ENCODE measurements at places on chromosomes 16 and 17.

DNA sequence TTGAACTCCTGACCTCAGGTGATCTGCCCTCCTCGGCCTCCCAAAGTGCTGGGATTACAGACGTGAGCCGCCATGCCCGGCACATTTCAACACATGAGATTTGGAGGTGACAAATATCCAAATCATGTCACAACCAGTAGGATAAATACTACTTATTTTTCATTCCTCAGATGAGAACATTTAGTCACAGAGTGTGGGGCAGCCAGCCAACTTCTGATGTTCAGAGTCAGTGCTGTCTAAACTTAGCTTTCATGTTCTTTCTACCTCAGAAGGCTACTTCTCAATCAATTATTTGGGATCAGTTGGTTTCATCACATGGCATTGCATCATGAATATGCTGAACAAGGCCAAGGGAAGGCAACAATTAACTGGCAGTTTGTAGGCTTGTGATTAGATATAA is 134.5 kb downstream of the CDH13 start:
- DNase-seq, result no peak

DNA sequence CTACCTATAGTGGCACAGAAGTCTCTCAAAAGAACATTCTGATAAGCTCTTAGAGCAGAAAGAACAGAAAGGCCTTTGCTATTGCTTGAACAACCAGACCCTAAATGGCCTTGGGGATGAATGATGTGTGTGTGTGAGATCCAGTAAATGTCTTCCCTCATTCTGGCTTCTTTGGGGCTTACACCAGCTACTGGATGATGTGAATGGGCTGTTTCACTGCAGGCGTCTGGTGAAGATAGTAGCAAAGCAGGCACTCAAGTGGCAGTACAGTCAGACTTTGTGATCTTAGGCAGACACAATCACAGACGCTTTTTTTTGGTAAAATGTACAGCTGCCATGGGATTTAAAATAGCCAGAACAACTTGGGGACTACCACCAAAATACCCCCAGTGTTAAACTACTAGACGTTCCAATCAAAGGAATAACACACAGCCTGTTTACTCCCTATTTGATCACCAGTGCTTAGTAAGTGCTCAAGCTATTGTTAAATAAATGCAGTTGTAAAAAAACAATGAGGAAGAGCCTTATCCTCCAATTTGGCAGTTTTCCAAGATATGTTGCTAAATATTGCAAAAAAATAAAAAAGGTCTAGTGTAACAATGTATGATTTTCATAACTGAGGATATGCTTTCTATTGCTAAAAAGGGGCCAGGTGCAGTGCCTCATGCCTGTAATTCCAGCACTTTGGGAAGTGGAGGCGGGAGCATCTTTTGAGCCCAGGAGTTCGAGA is 17.9 kb downstream of the NDUFAB1 start:
- DNase-seq, result no peak

DNA sequence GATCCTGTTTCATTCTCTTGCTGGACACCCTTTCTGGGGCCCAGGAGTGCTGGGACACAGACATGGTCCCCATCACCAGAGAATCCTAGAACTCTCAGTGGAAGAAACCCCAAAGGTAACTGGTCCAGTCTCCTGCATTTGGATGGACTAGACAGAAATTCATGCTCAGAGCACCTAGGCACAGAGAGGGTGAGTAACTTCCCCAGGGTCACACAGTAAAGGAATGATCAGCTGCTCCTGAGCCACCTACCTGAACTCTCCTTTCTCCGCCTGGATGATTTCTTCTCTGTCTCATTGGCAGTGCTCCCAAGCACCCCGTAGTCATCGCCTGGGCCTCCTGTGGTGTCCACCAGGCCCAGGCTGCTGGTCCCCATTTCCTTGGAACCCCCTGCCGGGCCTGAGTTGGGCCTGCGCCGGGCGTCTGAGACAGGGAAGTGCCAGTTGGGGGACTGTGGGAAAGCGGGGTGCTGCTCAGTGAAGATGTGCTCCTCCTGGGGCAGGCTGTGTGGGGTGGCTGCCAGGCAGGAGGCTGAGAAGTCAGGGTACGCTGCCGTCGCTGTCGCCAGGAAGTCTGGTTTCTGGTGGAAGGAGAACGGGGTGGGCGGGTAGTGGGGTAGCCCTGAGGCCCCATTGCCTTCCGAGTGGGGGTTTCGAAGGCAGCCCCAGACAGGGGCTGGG is 767 bp downstream of the MEOX1 start:
- no peak for DNase-seq

GRCh38 chr17:51992864-51993416 is 165.6 kb downstream of the CA10 start:
- DNase-seq, result no peak

DNA sequence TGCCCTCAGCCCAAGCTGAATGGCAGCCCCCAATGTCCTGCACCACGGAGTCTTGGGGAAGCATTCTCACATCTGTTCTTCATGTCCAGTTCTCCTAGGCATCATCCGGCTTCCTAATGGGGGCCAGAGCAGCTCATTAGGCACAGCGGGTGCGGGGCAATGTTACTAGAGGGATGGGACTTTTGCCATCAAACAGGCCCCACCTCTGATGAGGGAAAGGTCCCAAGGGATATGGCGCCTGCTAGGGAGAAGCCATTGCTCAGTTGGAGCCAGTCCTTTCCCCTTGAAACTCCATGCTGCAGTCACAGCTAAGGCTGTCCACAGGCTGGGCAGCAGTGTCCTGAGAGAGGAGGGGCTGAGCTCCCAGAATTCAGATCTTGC is 1.7 kb upstream of the DPH1 start:
- DNase-seq, result no peak

DNA sequence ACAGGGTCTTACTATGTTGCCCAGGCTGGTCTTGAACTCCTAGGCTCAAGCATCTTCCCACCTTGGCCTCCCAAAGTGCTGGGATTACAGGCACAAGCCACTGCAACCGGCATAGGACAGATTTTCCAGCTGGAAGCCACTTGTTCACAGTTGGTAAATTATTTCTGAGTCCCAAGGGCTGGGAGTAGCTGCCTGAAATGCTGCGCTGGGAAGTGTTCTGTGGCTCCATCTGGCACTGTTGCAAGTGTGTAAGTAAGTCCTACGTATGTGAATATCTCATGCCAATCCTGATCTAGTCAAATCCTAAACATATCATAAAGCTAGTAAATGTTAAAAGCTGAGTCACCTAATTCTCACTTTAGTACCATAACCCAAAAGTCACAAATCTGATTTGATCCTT is 48.1 kb downstream of the YWHAE start:
- DNase-seq, result no peak

- no peak for DNase-seq
Observed at GRCh38 chr17:59365383-59365981, 34.0 kb downstream of the YPEL2 start.

DNA sequence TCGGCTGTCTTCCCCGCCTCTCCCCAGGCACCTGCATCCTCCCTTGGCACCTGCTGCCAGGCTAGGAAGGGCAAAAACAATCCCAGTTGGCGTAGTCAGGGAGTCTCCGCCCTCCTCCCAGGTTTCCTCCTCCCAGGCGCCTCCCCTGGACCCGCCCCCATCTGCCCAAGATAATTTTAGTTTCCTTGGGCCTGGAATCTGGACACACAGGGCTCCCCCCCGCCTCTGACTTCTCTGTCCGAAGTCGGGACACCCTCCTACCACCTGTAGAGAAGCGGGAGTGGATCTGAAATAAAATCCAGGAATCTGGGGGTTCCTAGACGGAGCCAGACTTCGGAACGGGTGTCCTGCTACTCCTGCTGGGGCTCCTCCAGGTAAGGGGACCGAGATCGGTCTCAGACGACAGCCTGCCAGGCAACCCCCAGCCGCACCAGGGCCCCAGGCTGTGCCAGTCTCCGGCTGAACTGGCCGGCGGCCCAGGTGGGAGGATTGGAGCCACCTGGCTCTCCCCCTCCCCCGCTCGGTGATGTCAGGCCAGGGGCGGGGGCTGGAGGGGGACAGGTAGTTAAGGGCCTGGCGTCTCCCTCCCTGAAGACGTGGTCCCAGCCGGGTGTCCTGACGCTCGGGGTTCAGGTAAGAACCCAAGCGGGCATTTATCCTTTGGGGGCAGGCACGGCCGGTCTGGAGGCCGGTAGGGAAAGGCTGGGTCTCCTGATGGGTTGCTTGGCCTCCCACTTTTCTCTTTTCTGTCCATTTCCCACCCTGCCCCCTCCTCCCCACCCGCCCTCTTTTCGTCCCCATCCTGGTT is at the start of gene GRB7:
Gene GRB7, plus strand, starts transcription at position 179 of the 808 bp plus-strand sequence. CDS start 4,364 bp downstream, outside the sequence.
- DNase-seq, result no peak

GRCh38 chr16:71896764-71897368 is 1.5 kb downstream of the IST1 start:
- DNase-seq, result no peak

- no peak for DNase-seq
Observed at GRCh38 chr17:27531469-27531961, 75.3 kb downstream of the KSR1 start.

DNA sequence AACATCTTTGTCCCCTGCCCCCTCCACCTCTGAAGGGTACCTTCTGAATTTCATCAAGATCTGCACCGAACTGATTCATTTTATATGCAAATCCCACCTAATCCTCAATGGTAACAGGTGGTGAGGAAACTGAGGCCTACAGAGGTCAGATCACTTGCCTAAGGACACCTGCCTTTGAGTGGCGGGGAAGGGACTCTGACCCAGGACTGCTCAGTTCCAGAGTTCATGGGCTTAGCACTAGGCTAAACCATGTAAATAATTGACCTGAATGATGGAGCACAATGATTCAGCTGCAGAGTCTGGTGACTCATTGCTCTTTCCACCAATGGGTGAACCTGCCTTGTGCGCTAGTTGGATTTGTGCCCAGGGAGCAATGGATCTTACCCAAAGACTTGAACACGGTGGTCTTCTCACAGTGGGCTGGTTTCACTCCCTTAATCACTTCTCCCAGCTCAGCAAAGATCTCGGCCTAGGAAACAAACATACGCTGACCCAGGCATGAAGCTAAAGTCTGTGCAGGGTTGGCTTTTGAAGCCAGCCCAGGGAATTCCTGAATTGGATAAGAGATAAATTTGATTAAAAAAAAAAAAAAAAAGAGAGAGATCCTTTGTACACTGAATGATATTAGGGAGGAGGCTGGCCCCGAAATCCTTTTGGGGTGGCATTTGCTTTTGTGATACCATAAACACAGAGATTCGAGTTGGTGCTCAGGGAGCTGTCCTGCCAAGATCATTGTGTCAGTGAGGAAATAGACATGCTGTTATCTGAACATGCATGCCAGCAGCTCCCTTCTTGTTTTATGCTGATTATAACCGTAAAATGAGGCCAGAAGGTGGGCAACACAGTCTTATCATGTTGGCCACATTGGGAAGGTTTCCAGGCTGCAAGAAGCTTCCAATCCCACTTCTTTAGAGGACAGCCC is 17.0 kb downstream of the CRYM start:
- DNase-seq, result no peak

DNA sequence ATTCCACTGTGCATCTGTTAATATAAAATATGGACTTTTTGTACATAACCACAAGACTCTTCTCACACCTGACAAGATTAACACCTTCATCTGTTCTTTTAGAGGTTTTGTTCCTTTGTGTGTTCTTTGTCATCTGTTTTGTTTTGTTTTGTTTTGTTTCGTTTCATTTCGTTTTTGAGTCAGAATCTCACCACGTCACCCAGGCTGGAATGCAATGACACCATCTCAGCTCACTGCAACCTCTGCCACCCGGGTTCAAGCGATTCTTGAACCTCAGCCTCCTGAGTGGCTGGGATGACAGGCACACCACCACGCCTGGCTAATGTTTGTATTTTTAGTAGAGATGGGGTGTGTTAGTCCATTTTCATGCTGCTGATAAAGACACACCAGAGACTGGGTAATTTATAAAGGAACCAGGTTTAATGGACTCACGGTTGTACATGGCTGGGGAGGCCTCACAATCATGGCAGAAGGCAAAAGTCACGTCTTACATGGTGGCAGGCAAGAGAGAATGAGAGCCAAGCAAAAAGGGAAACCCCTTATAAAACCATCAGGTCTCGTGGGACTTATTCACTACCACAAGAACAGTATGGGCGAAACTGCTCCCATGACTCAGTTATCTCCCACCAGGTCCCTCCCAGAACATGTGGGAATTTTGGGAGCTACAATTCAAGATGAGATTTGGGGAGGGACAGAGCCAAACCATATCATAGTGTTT is 22.3 kb downstream of the C16orf90 start:
- no peak for DNase-seq

GRCh38 chr17:47741793-47742145 is 8.7 kb downstream of the TBX21 start:
- no peak for DNase-seq

- DNase-seq, result peak; percentile 44
Observed at GRCh38 chr16:88479793-88480760, 27.0 kb downstream of the ZFPM1 start.

DNA sequence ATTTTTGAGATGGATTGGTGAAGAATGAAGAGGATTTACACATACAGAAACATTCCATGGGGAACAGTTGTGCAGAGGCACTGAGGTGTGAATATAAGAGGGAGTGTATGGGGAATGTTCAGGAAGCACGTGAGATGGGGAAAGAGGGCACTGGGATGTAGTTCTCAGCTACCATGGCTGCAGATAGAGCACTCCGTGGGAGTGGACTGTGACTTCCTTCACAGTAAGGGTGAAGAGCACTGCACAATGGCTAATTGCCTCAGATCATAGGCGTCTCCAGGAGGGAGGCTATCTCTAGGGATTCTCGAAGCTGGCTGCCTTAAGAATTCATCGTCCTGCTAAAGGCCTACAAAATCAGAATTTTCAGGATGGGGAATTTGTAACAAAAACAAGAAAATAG is 7.0 kb downstream of the YPEL2 start:
- DNase-seq, result no peak

GRCh38 chr16:80752541-80752940 is 51.9 kb downstream of the CDYL2 start:
- no peak for DNase-seq

DNA sequence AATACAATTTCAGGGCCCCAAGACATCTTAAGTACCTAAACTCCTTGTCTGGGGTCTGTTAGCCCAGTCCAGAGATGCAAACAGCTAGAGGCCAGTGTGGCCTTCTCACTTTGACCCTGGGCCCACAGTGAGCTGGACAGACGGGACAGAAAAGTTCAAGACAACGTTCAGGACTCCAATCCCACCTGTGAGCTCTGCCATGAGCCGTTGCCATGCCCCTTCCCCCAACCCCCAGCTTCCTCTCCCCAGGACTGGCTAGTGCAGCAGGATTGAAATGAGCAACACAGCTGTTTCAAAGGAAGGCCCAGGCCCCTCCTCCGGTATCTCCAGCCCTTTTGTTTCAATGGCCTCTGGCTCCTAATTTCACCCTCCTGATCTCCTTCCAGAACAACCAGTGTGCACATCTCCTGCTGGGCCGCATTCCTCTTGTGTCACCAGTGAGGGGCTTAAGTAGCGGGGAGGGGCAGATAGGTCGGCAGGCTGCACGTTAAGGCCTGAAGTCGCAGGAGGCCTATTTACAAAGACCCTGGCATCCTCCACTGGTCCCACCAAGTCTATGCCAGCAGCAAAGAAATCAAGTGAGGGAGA is 11.3 kb downstream of the AXIN2 start:
- DNase-seq, result no peak

DNA sequence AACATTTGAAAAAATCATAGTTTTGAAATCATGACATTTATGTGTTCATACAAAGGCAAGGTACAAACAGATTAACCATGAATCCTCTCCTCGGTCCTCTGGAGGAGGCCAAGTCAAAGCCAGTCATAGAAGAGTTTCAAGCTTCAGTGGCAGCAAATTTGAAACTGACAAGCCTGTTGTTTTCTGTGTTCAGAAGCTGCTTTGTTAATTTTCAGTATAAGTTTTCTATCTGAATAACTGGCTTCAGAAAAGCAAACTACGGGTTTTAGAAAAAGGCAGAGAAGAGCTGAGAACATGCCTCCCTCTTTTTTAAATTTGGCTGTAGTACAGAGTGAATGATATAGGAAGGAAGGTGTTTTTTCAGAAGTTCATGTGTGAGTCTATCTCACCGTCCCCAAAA is 79.6 kb upstream of the CLEC18B start:
- no peak for DNase-seq
